ENCODE measurements at places on chromosomes 7 and 10.

GRCh38 chr7:24670782-24671181 lies 86.5 kb downstream of the GSDME start:
- no peak for DNase-seq

GRCh38 chr10:23190872-23191763 lies 994 bp upstream of the PTF1A start:
- DNase-seq = no peak

DNA sequence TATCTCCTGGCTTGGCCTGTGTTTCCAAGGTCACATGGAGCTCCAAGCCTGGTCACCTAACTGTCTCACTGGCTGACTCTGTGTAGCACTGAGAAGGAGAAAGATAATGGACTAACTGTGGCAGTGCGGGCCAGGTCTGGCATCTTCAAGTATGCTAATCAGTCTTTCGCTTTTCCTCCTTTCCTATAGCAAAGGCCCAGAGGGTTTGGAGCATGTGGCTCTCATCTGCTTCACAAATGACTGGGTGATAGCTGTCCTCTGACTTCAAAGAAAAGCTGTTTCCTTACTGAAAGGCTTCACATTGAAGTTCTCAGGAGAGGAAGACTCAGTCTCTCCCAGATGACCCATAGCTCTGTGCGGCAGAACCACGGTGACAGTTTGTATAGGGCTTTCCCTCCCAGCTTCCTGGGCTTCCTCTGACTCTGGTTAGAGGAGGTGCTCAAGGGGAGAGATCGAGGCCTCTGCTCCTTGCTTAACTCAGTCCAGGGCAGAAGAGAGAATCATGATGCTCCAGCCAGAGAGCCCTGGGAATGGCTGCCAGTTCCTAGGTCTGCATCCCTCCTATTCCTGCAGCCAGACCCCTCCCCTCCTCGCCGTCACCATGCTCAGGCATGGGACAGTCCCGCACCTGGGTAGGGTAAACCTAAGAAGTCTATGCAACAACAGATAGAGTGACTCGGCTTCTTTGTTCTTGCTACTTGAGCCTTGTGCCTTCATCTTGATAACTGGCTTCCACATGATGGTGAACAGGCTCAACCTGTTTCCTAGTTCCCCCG lies 72.3 kb downstream of the CCDC71L start:
- no peak for DNase-seq

- DNase-seq = no peak
Measured at GRCh38 chr7:71504697-71505441, 372.9 kb downstream of the GALNT17 start.

DNA sequence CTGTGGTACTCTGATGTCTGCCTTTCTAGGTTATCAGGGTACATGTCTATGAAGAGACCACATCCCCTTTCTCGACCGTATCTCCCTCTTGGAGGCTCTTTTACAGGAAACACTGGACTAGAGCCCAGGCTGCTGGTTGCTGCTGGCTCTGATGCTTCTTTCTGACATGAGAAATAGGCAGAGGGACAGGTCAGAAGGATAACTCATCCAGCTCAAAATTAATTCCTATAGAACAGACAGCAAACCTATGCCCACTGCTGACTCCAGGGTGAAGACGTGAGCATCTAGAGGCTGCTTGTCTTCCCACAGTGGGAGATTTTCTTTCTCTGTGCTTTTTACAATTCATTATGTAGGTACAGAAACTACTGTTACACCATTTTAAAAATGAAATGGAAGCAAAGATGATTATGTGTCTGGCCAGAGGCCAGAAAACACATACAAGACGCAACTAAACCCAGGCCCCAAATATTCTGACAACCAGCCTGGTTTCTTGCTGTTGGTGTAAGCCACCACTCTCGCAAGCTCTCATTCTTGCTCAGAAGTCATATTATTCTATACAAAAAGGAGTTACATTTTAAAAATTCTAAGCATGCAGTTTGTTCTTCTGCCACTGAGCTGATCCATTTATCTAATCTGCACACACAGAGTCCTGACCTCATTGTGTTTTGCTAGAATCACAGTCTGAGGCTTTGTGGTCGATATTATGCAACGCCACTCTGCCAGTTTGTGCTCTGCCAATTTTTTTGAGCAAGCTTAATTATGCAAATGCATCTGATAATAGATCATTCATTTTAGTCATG lies 424.3 kb downstream of the KIF20B start:
- no peak for DNase-seq

- no peak for DNase-seq
Measured at GRCh38 chr10:59434463-59435321, 72.3 kb upstream of the FAM13C start.

GRCh38 chr10:65565246-65565645 lies 1360.6 kb upstream of the LRRTM3 start:
- no peak for DNase-seq

GRCh38 chr10:111107023-111107422 lies 30.2 kb downstream of the ADRA2A start:
- DNase-seq = no peak

DNA sequence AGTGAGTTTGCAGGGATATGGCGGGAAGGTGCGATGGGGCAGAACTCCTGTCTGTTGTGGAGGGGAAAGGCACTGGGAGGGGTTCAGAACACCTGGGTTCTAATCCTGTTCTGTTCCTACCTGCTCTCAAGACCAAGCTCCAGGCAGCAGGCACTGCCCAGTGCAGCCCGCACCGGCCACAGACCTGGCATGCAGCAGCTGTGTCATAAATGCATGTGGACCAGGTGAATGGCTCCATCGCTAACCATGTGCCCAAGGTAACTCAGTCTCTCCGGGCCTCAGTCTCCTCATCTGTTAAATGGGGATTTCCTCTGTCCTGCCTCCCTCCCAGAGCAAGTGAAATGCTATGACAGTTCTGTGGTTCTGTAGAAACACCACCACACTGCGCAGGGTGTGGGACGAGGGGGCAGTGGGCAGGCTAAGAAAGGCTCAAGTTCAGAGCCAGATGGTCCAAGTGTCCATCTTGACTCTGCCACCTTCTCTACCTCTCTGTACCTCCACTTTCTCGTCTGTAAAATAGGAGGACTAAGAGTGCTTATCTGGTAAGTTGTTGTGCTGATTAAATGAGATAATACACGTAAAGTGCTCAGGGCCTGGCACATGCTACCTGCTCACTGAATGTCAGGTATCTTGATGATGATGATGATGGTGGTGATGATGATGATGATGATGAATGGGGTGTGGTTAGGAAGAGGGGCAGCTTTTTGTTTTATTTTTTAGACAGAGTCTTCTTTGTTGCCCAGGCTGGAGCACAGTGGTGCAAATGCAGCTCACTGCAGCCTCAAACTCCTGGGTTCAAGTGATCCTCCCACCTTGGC lies 22.9 kb downstream of the ATP6V1F start:
- DNase-seq = no peak

- no peak for DNase-seq
Measured at GRCh38 chr10:34996843-34997242, 93.3 kb downstream of the CUL2 start.

DNA sequence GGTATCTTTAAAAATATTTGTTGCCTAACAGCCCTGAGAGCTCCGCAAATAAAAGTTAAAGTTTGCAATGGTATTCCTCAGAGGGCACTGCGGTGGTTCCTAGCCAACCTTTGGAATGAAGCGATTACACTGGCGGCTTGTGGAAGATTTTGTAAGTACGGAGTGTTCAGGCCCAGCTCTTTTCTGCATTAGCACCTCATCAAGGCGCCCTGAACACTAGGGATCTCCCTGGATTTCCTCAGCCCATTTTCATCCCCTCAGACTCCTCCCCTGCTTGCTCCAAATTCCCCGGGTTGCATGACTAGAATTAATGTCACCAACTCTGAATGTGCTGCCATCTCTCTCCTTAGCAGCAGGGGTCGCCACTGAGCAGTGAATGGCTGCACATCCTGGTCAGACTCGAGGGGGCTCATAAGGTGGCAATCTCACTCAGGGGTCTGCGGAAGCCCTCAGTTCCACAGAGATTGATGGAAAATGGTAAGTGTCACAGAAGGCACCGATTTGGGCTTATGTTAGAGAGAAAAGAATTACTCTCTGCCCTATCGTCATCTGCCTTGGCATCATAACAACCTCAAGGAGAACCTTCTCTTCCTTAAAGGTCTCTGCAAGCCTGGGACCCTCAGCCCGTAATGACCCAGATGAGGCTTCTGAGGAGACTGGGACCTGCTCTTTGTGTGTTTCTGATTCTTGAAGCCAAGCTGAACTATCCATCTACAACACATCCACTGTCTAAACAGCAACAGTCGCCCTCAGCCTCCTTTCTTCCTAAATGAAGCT lies 262.8 kb upstream of the AOAH start:
- DNase-seq = peak; percentile 46

DNA sequence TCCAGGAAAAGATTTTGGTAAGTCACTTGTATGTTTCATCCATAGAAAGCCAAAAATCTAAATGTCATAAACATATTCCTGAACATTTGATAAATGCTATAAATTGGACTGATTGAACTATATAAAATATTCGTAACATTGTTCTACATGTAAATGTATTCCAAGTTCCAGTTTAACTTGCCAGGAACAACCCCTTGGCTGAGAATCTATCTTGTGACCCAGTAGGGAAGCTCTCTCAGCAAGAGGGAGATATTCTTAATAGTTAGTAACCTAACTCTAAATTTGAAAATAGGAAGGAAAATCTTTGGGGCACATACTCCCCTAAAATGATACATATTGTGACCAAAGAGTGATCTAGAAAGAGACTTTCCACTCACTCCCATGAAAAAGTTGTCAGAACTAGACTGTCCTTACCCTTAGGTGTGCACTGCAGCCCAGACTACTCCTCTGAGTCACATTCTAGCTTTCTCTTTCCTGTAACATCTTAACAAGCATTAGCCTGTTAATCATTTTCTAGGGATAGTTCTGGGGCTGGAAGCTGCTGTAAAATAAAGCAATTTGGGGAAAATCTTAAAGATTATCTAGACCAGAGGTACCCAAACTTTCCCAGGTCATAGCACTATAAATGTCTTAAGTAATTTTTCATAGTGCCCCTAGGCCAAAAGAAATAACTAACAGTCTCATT lies 73.7 kb upstream of the SKAP2 start:
- no peak for DNase-seq

DNA sequence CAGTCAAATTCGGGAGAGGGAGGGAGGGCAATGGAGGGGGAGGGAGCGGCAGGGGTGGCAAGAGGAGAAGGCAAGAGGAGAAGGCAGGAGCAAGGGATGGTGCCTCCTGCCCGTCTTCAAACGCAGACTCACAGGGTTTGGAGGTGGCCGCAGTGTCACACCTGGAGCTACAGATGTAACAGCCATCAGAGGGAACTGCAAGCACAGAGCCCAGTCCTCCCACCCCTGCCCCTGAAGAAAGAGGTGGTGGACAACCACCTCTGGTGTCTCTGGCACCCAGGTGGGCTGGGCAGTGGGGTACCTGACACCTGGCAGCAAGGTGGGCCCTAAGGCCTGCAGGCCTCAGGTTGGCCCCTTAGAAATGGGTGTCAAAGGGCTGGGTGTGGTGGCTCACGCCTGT lies 67.0 kb upstream of the SDK1 start:
- no peak for DNase-seq
